ENCODE measurements at places on chromosomes 2 and 18.

- H3K27ac ChIP-seq = no peak overlapping the region
- no peaks in the 10 kb centered on the region for H3K36me3 ChIP-seq
- H3K4me3 ChIP-seq = no peak overlapping the region
- H3K4me1 ChIP-seq = no peaks in the 10 kb centered on the region
- DNase-seq = no peak
Observed at GRCh38 chr2:26325851-26326250, 20.1 kb upstream of the SELENOI start.

DNA sequence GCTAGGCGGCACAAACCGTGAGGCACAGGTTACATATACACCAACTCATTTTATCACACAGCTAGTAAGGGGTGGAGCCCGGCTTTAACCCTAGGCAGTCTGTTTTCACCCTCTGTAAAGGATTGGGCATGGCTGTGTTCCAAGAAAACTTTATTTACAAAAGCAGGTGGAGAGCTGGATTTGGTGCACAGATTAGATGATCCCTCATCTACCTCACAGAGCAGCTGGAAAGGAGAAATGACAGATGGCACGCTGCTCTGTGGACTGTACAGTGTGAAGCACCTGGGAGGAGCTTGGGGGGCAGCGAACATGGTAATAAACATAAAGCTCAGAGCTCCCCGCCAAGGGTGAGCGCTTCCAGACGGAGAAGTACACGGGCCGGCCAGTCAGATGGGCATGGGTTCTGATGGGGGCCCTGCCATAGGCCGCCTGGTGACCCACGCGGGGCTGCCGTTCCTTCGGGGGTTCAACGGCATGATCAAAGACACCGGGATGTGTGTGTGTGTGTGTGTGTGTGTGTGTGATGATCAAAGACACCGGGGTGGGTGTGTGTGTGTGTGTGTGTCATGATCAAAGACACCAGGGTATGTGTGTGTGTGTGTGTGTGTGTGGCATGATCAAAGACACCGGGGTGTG is 862 bp upstream of the TMEM177 start:
- H3K36me3 ChIP-seq = peaks cover 10% of the 10 kb centered on the region
- no peak overlapping the region for H3K27ac ChIP-seq
- peaks cover 19% of the 10 kb centered on the region for H3K4me1 ChIP-seq
- no peaks in the 10 kb centered on the region for H3K27me3 ChIP-seq

- H3K36me3 ChIP-seq = peaks cover 14% of the 10 kb centered on the region
- H3K4me3 ChIP-seq = no peak overlapping the region
- no peak for DNase-seq
- H3K4me1 ChIP-seq = peaks cover 29% of the 10 kb centered on the region
- no peaks in the 10 kb centered on the region for H3K27me3 ChIP-seq
- no peak overlapping the region for H3K27ac ChIP-seq
Observed at GRCh38 chr18:76430636-76431035, 64.4 kb downstream of the ZNF516 start.

GRCh38 chr2:20567159-20567925 is 83.6 kb downstream of the HS1BP3 start:
- peaks cover 80% of the 10 kb centered on the region for H3K4me1 ChIP-seq
- H3K36me3 ChIP-seq = no peaks in the 10 kb centered on the region

GRCh38 chr2:68839260-68839833 is 31.9 kb downstream of the BMP10 start:
- no peaks in the 10 kb centered on the region for H3K4me1 ChIP-seq
- no peak for DNase-seq
- no peak overlapping the region for H3K4me3 ChIP-seq
- no peaks in the 10 kb centered on the region for H3K36me3 ChIP-seq

Data from left ventricle myocardium inferior (tissue), 1 donor.